Stomach (tissue), 19 donors: ENCODE measurements at places on chromosomes 4 and X. TPM values are rescaled to one million over a fixed set of nuclear protein-coding genes. Genes with fewer than 3 reads are reported as not detected.

GRCh38 chr4:86657910-86658309 is 63.8 kb downstream of the PTPN13 start:
- no peak for DNase-seq

DNA sequence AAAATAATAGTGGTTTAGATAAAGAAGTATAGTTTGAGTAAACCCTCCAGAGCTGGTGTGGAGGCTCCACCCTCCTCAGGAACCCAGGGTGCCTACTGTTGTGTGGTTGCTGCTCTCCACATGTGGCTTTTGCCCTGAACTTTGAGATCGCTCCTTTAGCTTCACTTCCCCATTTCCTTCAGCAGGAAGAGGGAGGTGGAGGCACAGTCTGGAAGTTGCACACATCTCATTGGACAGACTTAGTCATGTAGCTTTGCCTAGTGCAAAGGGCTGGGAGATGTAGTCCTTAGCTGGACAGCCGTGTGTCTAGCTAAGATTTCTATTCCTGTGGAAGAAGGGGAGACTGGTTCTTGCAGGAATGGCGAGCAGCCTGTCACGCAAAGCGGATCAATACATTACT is 37.9 kb downstream of the RGS12 start:
- DNase-seq, result peak; percentile 11

- DNase-seq, result no peak
Observed at GRCh38 chrX:31350808-31351074, 278.9 kb upstream of the FTHL17 start.

- peak; percentile 36 for DNase-seq
Observed at GRCh38 chr4:186554539-186554913, 841 bp downstream of the MTNR1A start.

DNA sequence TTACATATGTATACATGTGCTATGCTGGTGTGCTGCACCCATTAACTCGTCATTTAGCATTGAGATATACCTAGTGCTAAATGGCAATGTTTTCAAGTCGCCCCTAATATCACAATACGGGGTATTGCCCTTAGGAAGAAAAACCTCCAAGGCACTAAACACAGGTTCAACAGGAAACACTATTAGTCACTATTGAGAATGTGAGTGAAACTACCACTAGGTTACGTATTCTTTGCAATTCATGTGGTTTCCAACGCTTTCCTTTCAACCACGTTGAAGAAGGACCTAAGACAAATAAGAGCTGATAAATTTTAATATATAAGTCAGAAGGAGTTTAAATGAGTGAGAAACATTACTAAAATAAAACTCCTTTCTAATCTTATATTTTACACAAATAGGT is 134.7 kb upstream of the SPANXN4 start:
- no peak for DNase-seq

- DNase-seq, result no peak
Observed at GRCh38 chr4:8373973-8374545, 66.5 kb downstream of the ACOX3 start.

- peak; percentile 15 for DNase-seq
Observed at GRCh38 chr4:150323406-150324325, 245.4 kb downstream of the DCLK2 start.

DNA sequence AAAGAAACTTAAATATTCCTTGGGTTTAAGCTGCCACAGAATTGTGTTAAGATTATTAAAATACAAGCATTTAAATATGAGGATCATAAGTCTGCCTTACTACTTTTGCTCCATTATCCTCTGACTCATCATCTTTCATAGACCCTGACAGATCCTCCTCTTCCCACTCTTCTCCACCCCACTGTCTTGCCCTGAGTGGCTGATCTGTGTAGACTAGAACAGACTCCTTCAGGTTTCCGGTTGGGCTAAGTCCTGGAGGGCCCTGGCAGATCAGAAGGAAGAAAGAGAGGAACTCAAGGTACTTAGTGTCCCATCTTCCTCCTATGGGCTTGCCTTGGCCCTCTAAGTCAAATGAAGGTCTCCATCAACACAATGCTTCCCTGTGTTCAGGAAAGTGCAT is 30.7 kb downstream of the PALLD start:
- DNase-seq, result no peak

The PABPC5 gene
- 0.87 TPM for total RNA-seq

The KDR gene
- 17.1 TPM for total RNA-seq

The TRPC3 gene
- total RNA-seq, result 3.7 TPM

The ADH1C gene
- 76.5 TPM for total RNA-seq

The SNX25 gene
- 26.4 TPM for total RNA-seq
